NCI-H187 (cell line): ENCODE measurements at places on chromosomes 11 and 22.

DNA sequence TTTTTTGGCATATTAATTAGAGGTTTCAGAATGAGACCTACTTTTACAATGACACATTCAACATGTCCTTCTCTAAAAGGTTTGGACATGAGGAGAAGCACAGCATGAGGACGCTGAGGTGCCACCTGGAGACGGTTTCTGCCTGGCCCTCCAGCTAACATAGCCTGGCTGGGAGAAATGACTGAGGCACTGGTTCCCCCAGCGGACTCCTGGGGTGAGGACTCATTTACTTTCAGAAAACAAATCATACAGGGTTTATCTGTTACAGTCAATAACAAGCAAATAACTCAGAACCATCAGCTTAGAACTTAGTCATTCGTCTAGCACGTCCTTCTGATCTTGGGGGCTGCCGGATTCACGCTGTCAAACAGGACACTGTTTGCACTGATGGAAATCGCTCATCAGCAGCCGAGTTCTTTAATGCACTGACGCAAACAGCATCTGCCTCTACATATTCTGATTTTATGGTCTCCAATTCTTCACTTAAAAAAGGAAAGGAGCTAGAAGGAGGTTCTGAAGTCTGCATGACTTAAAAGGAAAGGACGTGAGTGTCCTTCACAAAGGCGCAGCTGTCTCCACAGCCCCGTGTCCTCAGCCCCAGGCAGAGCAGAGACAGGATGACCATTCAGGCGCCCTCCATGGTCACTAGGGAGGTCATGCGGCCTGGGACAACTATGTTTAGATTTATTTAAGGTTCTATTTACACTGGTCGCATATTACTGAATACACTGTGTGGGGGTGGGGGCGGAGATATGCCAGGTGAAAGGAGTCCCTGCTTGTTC is 44.2 kb downstream of the CERK start:
- no peak for DNase-seq

DNA sequence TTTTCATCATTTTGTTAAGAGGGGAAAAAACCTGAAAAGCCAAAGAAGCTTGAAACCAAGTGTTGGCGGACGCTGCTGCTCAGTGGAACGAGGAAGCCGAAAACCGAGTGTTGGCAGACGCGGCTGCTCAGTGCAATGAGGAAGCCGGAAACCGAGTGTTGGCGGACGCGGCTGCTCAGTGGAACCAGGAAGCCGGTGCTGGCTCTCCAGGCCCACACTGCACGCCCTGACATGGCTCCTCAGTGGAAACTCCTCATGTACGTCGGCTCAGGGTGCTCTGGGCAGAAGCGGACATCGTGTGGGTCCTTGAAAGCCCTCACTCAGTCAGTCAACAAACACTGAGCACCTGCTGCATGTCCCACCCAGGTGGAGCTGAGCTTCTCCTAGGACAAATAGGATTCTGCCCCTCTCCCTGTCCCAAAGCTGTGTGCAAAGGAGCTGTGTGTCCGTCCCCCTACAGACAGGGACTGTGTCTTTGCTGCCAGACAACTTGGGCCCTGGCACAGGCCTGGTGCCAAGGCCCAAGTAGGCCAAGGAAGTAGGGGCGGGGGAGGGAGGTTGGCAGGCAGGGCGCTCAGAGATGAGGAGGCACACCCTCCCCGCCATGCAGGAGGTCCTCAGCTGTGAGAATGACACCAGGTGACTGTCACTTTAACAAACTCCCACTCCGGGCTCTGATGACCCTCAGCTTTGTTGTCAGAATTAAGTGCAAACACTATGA is 37.3 kb downstream of the PHF21B start:
- no peak for DNase-seq

DNA sequence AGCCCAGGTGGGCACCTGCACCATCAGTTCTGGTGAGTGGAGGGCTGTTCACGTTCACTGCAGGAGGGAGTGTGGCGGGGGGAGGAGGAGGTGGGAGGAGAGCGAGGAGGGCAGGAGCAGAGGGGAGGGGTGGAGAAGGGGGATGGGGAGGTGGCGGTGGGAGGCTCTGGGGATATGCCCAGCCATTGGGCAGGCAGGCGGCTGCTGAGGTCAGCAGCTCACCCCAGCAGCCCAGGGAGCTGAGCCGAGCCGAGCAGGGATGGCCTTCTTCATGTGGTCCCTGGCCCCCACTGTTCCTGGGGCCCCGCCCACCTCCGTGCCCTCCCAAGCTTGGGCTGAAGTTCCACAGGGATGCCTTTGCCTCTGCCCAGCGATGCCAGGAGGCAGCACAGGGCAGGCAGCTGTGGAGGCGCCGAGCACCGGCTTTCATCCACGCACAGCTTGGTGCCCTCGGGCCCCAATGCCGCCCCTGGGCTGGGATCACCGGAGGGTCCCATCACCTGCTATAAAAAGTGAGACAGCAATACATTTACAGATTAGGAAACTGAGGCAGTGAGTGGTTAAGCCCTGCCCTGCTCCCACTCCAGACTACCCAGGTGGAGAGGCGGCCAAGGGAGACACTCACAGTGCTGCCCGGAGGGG is 21.6 kb downstream of the RTN4R start:
- DNase-seq, result no peak

DNA sequence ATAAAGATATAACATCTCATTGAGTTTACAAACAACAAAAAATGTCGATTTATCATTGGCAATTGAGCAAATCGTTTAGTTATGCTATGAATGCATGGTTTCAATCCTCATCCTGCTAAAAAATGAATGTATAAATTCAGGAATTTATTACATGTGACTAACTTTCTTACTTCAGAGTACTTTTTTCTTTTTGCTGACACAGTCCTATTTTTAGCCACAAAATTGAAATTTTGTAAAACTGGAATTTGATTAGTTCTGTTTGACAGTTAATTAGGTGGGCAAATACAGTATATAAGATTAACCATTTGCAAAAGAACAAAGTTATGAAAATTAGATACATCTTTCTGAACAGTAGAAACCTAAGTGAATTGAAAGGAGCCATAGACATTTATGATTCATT is 925.0 kb upstream of the CHORDC1 start:
- DNase-seq, result no peak

- DNase-seq, result no peak
Measured at GRCh38 chr11:27012234-27012921, 18.5 kb downstream of the FIBIN start.

DNA sequence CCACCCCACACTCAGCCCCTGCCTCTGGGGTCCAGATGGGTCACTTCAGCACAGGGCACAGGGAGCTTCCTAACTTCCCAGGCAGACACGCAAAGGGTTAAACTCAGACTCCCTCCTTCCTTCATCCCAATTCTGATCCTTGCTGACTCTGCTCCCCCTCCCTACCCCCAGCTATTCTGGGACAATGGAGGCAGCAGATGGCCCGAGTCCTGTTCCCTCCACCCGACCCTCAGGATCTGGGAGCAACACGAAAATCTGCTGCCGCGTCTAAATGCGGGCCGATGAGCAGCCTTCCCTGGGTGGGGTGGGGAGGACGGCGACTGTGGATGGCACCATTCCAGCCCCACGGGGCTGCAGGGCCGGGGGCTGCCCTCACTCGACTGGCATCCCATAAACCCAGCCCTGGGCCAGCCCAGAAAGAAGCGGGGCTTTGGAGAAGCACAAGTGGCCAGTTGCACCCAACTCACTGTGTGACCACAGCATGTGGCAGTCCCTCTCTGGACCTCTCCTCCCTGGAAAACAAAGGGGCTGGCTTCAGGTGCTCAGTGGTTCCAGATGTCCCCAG is 18.7 kb downstream of the MFNG start:
- no peak for DNase-seq

- DNase-seq, result no peak
Measured at GRCh38 chr22:29520851-29521250, 32.7 kb downstream of the THOC5 start.

DNA sequence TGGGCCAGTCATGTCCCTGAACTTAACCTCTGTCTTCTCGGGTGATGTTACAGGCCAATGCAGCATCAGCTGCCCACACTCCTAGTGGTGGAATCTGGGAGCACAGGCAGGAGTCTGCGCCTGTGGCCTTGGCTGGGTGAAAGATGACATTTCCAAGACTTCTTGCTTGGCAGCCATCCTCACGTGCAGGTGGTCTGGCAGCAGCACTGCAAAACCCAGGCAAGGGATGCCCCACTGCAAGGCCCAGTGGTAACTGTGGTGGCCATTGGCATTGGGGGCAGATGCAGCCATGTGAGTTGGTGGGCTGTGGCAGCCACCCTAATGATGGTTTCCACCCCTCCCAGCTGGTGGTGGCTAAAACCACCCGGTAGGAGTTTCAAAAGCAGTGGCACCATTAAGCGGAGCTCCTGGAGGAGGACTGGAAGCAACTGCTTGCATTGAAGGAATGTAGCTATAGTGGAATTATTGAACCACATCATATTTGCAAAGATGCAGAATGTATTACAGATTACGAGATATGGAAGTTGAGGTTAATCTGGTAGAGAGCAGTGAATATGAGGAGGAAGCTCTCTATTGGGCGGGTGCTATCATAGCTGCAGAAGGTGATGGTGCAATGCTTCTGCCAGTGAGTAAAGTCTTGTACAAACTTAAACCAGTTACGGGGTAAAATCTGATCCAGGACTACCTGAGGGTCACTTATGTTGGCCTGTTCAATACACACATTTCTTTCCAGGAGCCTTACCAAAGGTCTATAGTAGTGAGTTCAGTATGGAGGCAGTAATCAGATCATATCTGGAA is 120.7 kb upstream of the TOP3B start:
- DNase-seq, result no peak

DNA sequence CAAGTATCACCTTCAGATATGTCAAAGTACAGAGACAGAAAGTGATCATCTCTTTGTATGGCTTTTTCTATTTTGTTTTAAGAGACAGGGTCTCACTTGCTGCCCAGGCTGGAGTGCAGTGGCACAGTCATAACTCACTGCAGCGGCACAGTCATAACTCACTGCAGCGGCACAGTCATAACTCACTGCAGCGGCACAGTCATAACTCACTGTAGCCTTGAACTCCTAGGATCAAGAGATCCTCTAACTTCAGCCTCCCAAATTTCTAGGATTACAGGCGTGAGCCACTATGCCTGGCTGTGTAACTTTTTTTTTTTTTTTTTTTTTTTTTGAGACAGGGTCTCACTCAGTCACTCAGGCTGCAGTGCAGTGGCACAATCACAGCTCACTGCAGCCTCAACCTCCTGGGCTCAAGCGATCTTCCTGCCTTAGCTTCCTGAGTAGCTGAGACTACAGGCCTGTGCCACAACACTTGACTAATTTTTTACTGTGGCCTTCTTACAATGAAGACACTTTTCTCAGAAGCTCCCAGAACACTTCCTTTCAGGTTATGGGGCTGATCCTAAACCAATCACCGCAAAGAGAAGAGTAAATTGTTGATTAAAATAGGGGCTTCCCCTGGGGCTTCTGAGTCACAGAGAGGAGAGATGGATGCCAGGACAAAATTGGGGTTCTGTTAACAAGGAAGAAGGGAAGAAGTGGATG is 9.0 kb upstream of the HIKESHI start:
- DNase-seq, result no peak

GRCh38 chr11:42315846-42316245 is 856.4 kb upstream of the LRRC4C start:
- no peak for DNase-seq

DNA sequence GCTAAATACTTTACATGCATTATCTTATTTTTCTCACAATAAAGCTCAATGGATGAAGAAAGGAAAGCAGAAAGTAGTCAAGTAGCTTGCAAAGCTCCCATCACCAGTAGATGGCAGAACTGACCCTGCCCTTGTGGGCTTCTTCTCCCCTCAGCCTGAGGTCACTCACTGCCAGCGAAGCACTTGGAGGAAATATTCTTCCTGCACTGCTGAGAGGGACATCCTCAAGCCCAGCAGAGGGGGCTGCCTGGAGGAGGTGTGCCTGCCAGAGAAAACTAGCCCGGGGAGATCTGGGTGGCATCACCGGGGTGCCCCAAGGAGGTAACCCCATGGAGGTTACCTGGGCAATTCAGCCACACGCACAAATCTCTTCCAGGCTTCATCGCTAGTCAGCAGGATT is 6.6 kb downstream of the APOL4 start:
- DNase-seq, result no peak

- DNase-seq, result no peak
Measured at GRCh38 chr11:134120143-134120850, 51.4 kb downstream of the JAM3 start.

GRCh38 chr22:48855593-48856307 is 971.9 kb downstream of the BRD1 start:
- DNase-seq, result no peak

DNA sequence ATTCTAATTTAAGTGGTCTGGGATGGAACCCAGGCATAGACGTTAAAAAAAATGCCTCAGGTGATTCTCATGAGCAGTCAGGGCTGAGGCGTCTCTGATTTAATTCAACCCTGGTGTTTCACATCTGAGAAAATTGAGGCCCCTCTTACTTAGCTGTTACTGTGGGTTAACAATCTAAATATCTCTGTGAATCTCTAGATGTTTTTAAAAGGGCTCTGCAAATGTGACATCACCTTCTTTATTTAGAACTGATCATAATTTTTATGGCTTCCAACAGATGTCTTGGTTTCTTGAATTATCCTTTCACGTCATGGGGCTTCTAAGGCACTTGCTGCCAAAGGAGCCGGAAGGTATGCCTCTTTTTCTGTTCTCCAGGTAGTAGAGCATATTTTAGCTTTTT is 76.1 kb upstream of the LIN7C start:
- no peak for DNase-seq

GRCh38 chr11:74956397-74957015 is 7.4 kb downstream of the SPCS2 start:
- no peak for DNase-seq

DNA sequence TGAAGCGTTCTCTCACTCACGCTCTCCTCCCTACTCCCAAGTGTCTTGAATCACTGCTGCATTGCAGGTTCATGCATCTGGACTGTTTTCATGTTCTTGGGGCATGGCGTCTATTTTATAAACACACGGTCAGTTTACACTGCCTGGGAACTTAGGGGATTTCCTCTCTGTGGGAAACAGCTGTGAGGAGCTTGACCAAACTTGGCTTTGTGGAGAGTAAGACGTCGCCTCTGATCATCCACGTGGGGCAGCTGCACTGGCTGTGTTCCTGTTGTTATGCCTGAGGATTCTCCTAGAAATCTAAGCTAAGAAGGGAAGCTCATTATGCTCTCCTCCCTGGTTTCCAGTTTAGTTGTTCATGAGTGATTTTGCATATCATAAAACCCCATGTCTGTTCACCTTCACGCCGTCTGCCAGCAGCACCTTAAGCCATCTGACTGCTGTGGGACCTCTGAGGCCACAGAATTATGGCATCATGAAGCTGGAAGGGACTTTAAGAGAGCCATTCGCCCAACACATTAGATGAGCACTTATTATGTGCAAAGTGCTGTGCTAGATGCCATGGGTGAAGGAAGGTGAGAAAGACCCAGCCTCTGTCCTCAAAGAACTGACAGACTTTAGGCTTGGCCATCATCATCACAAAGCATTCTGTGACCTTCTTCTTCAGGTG is 38.8 kb upstream of the POU2AF1 start:
- no peak for DNase-seq

- no peak for DNase-seq
Measured at GRCh38 chr11:83127310-83127637, 29.7 kb upstream of the PCF11 start.

DNA sequence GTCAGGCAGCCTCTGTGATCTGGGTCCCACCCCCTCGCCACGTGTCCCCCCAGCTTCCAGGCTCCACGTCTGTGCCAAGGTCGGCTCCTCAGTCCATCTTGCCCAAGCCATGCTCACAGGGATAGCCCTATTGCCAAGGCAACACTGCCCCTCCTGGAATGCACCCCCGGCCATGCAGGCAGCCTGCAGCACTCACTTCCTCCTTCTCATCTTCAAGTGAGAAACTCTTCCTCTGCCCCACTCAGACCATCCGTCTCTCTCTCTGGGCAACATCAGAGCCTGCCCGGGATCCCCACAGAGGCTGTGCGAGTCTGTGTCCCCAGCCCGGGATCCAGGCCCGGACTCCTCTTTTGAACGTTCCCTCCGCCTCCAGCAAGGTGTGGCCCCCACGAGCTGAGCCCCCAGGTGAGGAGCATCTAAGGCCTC is 852.3 kb downstream of the BRD1 start:
- DNase-seq, result no peak
